Activated gamma-delta T cell treated with anti-CD3 and anti-CD28 coated beads, Interleukin-2, amount 50 U/mL, for 16 hours (primary cell): ENCODE measurements at places on chromosomes 5 and 9.

DNA sequence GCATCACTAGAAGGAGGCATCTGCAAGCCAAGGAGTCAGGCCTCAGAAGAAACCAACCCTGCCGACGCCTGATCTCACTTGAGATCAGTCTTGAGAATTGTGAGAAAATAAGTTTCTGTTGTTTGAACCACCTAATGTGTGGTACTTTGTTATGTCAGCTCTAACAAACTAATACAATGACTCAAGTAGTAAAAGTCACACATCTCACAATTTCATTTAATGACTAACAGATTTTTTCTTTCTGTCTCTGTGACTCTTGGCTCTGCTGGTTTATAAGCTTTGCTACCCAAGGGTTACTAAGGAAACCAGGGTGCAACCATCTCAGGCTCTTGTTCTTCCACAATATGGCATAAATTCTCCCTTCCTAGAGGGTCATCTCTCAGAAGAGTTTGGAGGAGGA is 315.8 kb upstream of the GRAMD2B start:
- DNase-seq: no peak

DNA sequence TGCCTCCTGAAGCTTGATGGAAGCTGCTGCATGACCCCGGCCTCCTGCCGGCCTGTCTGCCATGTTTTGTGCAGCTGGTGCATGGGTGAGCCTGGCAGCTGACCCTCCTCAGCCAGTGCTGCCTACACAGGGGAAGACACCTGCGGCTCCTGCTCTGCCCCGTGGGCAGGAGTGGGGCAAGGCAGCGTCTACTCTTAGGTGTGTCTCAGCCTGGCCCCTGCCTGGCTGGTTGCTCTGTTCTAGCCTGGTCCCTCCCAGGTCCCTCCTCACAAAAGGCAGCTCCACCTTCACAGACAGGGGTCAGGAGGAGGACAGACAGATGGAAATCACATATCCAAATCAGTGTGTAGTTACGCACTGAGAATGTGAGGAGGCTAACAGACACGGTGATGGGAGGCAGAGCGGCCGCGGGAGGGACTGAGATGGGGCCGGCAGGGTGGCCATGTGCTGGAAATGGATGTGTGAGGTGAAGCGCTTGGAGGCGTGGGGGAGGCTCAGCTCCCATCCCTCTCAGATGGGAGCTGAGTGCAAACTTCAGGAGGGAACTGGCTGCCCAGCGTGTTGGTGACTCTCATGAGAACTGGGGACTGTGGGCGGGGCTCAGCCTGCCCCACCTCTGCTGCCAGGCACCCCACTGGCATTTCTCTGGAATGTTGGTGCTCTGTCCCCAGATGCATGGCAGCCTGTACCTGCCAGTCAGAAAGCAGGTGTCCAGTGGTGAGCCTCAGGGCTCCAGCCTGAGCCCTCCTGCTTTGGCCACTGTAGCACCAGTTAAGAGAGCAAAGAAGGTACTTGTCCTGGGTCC is 43.4 kb downstream of the PPARGC1B start:
- DNase-seq: no peak

DNA sequence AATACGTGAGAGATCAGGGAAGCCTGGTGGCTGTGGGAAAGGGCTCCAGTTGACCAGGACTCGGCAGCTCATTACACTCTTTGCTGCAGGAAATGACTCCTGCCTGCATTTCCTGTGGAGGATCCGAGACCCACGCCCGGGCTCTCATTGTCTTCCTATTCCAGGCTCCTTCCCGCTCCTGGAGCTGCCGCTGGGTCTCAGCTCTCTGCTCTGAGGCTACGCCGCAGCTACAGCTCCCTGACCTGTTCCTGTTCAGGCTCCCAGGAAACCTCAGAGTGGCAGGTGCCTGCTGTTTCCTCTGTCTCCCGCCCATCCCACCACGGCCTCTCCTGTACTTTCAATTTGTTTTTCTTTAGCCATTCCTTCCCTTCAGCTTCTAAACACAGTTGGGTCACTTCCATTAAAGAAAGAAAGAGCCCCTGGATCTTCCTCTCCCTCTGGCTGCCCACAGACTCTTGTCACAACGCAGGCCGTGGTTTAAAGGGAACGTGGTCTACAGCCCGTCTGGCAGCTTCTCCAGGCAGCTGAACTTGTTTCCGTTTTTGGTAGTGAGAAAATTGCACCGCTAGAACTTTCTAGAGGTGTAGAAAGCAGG is 71.5 kb downstream of the IL6ST start:
- no peak for DNase-seq

DNA sequence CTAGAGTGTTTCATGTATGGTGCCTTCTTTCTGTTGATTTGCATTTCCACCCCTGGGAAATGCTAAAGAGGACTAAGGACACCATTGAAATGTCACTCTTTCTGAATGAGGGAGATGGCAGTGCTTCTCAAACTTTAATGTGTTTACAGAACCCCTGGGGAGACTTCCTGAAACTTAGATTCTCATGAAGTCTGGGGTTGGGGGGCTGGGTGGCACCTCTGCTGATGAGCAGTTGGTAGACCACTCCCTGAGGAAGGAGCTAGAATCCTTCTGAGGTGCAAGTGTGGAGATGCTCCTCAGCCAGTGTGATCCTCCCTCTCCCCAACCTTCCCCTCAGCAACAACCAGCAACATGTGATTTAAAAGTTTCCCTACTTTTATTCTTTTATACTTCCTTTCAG is 546.8 kb downstream of the LRRC70 start:
- DNase-seq: no peak

GRCh38 chr9:80790764-80791163 is 898.6 kb downstream of the TLE1 start:
- DNase-seq: no peak

DNA sequence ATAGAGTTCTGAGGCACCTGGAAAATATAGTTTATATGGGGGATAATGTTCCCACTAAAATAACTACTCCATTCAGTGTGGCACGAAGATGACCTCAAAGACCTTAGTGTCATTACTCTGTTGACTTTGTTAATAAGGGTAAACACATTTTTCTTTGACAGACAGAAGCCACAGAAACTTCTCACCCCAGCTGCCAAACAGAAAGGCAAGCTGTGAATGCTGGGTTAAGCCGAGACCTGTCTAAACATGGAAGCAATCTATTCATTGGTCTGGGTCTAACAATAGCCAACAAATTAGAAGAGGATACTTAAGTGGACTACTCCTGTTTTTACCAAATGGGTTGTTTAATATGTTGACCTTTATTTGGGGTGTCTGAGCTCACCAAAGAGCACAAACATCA is 171.4 kb downstream of the TLE1 start:
- DNase-seq: no peak

DNA sequence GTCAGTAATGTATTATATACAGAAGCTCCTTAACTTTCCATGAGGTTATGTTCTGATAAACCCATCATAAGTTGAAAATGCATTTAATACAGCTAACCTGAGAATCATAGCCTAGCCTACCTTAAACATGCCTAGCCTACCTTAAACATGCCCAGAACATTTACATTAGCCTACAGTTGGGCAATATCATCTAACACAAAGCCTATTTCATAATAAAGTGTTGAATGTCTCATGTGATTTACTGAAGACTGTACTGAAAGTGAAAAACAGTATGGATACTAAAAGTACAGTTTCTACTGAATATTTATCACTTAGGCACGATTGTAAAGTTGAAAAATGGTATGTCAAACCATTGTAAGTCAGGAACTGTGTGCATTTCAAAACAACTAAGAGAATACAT is 1.6 kb downstream of the GM2A start:
- DNase-seq: no peak

- DNase-seq: no peak
These were observed 27.2 kb downstream of the CSF2 start for GRCh38 chr5:132100672-132101261.

DNA sequence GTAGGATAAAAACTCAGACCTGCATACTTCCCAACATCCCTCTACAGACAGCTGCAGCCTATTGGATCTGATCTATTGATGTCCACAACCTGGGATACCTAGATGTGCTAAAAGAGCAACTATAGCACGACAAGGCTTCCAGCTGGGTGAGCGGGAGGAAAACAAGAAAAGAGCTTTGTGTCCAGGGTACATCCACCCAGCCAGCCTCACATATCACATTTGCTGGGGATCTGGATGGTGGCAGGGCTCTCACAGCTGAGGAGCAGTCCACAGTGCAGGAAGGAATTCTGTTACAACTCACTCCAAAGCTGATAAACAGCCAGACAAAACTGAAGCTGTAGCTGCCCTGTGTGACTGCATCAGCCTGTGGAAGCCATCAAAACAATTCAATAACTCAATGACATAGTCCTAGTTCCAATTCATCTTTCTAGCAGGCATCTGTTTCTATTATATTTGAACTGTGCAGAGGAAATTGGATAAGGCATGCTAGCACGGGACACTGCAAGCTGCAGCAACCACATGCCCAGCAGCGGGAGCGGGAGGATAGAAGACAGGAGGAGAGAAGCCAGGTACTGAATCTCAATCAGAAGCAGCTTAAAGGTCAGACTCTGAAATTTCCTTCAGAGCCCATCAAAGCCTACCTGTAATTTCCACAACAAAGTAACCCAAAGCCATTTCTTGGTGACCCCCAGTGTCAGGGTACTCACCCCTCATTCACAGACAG is 45.0 kb downstream of the MED10 start:
- DNase-seq: no peak

DNA sequence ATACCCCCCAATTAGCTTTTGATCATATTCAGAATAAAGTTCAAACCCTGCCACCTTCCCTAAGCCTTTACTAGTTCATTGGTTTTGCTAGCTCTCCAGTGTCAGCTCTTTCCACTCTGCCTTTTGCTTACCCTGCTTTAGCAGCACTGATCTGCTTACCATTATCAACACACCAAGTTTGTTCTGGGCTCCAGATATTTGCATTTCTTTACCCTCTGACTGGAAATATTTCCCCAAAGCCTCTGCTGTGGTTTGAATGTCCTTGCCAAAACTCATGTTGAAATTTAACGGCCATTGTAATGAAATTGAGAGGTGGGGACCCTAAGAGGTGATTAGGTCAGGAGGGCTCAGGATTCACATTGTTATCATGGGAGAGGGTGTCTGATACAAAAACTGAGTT is 99.5 kb downstream of the GCNT1 start:
- DNase-seq: no peak

- DNase-seq: no peak
These were observed 63.0 kb downstream of the TTC39B start for GRCh38 chr9:15244001-15244441.

DNA sequence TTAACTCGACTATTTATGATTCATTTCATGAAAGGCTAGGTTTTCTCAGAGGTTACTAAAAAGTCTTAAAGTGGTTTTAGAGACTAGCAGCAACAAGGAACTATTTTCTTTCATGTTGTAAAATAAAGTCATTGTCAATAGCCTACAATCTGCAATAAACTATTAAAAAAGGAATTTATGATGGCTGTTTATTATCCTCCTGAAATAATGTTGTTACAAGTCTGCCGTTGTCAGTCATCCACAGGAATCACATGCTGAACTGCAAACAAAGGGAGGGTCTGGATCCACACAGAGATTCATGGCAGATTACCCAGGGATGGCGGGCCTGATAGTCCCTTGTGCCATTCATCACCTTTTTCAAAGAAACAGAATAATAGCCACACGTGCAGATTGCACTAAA is 49.2 kb downstream of the TMEM174 start:
- DNase-seq: no peak

DNA sequence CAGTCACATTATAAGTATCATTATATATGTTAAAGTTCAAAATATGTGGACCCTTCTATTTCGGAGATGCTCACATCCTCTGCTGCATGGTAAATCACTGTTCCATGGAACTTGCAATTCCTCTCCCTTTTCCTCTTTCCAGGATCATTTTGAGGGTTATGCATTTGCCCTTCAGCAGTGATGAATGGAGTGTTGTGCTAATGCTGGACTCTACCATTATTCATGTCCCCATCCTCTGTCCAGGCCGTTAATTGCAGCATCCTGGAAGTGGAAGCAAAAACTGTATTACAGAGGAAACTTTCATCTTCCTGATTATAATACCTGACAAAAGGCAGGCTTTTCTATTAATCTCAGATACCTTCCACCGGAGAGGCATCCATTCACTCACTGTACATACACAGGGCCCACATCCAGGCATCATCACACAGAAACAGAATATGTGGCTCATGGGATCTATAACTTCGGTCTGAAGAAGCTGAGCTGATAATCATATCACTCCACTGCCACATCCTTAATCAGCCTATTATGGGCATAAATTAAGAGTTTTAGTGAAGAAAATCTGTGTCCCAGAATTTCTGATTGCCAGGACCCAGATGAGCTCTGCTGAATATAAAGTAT is 65.0 kb upstream of the ACO1 start:
- DNase-seq: no peak

- peak; percentile 57 for DNase-seq
These were observed 76.9 kb upstream of the HTR4 start for GRCh38 chr5:148730942-148731898.

- no peak for DNase-seq
These were observed 206.3 kb downstream of the EFNA5 start for GRCh38 chr5:107464416-107464815.

DNA sequence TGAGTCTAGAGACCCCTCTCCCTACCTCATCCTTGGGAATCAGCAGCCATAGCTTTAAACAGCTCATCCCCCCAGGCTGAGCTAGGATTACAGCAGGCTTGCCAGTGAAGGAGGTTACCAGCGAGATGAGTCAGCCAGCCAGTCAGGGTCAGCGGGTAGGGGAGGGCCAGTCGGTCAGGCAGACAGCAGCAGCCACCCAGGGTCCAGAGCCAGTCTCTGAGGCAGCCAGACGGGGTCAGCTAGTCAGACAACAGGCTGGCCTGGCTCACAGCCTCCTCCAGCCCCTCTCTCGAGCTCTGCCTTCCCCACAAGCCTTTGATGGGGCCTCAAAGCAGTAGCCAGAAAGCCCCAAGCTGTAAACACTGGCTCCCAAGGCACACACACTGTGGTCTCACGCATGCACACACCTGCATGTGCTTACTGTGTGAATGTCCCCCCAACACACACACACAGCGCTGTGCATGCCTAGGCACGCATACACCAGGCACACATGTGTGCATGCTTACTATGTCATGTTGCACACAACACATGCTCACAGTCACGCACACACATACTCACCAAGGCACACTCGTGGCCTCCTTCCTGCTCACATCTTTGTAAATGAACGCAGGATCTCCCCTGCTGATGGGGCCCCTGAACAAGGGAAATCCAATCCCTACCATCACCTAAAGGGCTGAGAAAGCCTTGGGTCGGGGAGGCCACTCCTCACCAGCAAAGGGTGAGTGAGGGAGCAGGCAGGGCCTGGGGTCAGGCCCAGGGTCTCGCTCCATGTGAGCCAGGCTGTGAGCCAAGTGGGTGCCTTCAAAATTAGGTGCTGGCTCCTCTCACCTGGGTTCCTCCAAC is 28.2 kb upstream of the CPLX2 start:
- DNase-seq: no peak

GRCh38 chr5:132265336-132266030 is 8.0 kb downstream of the PDLIM4 start:
- DNase-seq: no peak

DNA sequence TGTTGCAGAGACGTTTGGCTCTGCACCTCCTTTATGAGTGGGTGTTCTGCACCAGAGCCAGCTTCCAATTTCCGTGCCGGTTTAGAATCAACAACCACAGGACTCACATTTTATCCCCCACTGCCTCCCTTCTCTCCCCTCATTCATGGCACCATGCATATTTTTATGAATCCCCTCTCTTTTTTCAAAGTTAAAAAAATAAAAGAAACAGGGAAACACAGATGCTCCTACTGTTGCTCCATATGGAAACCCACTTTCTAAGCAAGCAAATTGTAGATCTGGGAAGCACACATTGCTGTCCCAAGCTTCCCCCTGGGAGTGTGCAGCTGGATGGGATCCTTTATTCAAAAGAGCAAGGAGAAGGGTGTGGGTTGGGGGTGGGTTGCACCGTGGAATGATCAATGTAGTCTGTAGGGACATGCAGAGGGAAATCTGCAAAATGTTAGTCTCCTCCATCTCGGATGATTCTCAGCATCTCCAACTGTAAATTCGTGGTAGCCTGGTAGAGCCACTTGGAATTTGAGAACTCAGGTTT is 410.0 kb upstream of the ADAMTSL1 start:
- no peak for DNase-seq
